Glutamatergic neuron (in vitro differentiated cells): ENCODE measurements at places on chromosomes 1 and 21.
A peak's percentile ranks its signal among the peaks of the same experiment; 100 is the strongest.

DNA sequence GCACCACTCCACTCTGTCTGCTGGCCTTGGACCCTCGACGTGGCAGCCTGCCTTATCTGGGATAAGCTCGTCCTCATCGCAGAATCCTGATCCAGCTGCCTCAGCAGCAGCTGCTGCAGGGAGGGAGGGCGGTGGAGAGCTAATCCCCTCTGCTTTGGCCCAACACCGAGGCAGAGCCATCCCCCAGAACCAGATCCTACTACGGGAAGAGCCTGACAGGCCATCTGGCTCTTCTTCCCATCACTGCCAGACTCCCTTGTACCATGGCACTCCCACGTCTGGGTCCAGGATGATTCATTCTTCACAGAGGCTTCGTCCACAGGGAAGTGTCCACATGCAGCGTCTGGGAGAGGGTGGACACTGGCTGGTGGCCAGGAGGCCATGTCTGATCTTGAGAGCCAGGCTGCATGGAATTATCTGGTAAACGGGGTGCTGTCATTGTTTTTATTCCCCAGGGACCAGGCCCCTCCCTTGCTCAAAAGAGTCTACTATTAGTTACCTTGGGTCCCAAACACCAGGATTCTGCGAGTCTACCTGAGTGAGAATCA is 14.6 kb upstream of the PKP1 start:
- DNase-seq, result no peak

- DNase-seq, result no peak
Observed at GRCh38 chr1:12185918-12186678, 19.3 kb downstream of the TNFRSF1B start.

DNA sequence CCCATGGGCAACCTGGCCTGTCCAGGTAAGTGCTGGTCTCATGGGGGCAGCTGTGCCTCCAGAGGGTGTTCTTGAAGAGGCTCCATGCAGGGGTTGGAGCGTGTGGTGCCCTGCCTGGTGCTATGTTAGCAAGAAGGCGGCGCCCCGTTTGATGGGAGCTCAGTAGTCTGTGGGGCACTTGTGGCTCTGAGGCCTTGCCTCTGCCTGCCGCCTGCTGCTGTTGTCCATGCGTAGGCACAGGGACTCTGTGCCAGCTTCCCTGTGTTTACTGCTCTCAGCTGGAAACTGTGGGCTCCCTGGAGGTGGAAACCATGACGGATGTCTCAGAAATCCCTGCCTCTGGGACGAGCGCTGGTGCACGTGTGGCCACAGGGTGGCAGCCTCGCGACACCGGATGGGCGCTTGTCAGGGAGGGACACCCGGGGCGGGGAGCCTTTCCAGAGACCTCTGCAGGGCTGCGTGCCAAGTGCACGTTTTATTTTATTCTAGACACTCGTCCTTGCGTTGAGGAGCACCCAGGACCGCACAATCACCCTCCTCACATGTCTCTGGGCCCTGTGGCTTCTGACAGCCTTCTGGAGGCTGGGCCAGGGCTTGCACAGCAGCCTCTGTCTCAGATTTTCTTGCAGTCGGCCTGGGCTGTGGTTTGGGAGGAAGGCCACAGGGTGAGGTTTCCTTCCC is 27.1 kb downstream of the SNAP47 start:
- peak; percentile 93 for DNase-seq

GRCh38 chr1:4665456-4665855 is 11.0 kb downstream of the AJAP1 start:
- DNase-seq, result no peak

- DNase-seq, result no peak
Observed at GRCh38 chr1:39116860-39117728, 87.4 kb upstream of the MACF1 start.

DNA sequence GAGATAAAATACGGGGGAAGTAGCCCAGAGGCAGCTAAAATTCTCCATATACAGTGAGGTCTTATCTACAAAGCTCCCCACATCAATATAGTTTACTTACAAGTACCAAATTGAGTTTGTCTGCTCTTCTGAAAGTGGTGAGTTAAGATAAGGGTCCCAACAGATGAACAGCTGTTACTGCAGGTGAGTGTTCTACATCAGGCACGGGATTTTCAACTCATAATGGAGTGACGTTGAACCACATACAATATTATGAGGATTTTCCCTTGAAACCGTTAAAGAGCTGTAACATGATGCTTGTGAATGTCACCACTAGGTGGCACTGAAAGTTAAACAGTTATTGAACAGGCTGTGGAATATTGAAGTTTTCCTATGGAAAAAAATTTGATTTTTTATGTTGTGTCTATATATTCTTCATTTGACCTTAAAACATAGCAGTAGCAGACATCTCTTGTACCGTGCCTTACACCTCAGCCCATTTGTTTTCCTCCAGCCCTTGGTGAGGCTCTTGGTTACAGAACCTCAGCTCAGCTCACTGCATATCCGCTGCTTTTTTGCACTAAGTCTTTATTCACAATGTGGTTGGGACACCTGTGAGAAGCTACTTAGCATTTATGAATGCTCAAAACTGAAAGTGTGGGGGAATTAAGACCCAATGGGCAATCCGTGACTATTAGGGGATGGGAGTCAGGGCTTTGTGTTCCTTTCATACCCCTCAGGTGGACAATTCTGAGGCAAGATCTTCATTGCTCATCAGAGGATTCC is 23.2 kb downstream of the CD1D start:
- no peak for DNase-seq

DNA sequence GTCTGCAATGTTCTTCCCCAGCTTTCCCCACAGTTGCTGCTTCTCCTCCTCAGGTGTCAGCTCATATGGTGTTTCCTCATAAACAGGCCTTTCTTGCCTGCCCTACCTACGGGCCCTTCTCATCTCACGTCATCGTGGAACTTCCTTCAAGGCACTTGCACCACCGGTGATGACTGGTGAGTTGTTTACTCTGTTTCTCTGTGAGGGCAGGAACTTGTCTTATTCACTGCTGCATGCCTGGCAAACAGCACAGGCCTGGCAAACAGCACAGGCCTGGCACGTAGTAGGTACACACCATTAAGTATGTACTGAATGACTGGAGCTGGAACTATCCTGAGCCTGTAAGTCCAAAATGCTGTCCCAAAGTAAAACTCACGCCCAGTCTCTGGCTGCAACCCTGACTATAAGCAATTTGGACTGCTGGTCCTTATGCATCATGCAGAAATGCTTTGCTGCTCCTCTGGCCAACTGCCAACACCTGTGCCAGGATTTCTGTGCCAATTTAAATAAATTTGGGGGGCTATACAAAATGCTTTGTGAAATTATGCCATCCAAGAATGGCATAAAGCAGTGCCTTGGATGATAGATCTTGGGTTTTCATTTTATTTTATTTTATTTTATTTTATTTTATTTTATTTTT is 25.7 kb downstream of the STK40 start:
- DNase-seq, result no peak

DNA sequence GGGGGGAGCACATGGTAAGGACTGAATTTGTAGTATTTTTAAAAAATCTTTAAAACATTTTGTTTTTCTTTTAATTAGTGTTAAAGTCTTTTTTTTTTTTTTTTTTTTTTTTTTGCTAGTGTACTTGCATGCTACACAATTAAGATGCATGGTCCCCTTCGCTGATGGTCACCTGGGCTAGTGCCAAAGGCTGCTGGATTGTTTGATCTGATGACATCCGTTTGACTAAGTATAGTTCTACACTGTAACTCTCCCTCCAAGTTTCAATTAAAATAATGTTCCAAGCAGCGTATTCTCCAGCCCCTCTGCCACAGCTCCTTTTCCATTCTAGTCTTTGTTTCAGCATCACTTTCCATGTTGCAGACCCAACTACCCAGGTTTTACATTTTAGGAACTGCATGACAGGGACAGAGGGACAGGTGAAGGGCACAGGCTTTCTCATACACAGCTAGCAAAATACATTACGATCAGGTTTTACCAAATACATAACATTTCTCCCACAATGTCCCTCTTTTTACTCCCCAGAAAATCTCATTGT is 852 bp upstream of the RAVER2 start:
- DNase-seq, result no peak

GRCh38 chr21:16532840-16533239 is 803.1 kb downstream of the USP25 start:
- no peak for DNase-seq

DNA sequence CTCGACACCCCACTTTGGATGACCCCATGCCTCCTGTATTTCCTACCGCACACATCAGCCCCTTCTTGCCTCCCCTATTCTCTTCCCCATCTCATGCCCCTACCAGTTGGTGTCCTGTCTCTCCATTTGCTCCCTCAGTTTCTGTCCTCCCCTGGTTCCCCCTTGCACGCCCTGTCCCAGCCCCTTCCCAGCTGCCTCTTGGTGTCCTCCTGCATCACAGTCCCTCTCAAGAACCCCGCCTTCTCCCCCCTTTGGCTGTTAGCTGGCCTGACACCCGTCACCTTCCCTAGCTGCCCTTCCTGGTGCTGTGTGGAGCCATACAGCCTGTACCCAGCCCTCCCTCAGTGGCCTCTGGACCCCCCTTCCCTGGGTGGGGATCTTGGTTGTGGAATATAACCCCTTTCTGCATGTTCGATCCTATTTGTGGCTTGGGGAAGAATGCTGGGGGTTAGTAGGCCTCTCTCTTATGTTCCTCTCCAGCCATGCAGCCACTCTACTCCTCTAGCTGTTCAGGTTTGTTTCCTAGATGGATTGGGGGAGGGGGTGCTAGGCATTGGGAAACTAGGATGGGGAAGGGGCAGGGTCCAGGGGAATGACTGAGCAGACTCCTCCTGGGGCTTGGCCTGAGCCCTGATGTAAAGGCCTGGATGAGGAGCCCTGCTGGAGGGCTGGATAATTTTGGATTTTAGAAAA is 41.4 kb upstream of the NFASC start:
- DNase-seq, result peak; percentile 35

GRCh38 chr1:184881941-184882913 is 92.1 kb downstream of the NIBAN1 start:
- no peak for DNase-seq

GRCh38 chr21:32207406-32207716 is 71.5 kb downstream of the MIS18A start:
- DNase-seq, result no peak

DNA sequence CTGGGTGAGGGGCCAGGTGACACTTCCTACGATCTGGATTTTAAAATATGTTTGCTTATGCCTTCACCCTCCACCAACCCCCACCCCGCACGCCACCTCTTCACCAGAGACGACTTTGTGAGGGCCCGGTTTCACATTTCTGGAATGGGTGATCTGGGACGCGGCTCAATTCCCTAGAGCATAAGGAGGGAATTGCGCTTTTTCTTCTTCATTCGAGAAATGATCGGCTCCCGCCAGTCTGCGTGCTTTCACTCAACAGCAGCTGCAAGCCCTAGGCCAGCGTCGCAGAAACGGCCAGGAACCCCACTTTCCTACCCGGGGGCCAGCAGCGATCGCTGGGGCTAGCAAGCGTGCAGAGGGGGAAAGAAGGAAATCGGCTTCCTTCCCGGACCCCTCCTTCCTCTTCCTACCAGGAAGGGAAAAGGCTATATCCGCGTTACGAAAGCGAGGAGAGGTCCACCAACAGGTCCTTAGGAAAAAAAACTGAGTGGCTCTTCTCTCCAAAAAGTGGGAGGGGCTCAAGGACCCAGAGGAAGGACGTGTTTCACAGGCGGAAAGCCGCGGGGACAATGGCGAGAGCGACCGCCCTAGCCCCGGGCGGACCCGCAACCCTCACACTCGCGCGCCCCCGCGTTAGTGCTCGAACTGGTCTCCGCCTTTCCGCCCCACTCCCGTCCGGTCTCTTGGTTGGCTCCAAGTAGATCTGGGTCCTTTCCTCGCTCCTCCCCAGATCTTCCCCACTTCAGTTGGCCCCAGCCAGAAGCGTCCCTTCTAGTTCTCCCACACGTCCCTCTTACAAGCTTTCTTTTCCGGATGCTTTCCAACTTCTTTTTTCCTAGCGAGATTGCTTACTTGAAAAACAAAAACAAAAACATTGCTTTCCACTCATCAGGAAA is 1.1 kb upstream of the ADAMTS1 start:
- peak; percentile 58 for DNase-seq

- DNase-seq, result no peak
Observed at GRCh38 chr1:88662723-88663122, 21.4 kb upstream of the PKN2 start.

DNA sequence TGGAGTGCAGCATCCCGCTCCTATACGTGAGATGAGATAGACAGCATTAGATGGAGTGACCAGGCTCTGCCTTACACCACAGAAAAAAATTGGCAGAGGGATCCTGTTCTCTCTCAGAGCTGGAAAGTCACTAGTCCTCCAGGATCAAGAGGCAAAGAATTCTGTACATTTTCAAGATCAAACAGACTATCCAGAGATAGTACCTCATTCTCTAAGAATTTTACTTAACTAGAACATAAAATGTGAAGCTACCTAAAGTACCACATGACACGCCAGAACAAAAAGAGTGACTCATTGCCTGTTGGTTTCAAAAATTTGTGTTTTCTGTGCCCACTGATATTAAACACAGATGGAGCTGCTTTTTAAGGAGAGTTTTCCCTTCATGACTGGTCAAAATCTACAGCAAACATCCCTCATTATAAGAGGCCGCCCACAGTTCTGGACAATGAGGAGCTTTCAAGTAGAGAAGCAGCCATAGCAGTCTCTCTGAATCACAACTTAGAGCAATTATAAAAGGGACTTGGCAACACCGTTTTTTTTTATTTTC is 32.3 kb downstream of the CD160 start:
- no peak for DNase-seq

- DNase-seq, result no peak
Observed at GRCh38 chr1:174135211-174135610, 24.1 kb upstream of the RABGAP1L start.

DNA sequence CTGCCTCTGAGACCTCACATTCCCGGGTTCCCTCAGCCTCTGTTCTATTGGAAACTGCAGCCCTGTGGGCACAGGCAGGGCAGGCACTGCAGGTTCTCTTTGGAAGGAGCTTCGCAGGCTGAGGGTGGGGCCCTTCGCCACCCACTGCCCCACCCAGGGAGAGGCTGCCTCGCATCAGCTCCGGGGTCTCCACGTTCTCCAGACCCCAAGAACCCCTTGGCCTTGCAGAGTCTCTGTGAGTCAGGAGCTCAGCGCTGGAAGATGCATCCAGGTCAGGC is 8.6 kb upstream of the C1orf159 start:
- DNase-seq, result no peak
